Activated naive CD4-positive, alpha-beta T cell treated with anti-CD3 and anti-CD28 coated beads, Interleukin-2, amount 50 U/mL, for 16 hours (primary cell): ENCODE measurements at places on chromosomes 13 and 19.
A peak's percentile ranks its signal among the peaks of the same experiment; 100 is the strongest.

DNA sequence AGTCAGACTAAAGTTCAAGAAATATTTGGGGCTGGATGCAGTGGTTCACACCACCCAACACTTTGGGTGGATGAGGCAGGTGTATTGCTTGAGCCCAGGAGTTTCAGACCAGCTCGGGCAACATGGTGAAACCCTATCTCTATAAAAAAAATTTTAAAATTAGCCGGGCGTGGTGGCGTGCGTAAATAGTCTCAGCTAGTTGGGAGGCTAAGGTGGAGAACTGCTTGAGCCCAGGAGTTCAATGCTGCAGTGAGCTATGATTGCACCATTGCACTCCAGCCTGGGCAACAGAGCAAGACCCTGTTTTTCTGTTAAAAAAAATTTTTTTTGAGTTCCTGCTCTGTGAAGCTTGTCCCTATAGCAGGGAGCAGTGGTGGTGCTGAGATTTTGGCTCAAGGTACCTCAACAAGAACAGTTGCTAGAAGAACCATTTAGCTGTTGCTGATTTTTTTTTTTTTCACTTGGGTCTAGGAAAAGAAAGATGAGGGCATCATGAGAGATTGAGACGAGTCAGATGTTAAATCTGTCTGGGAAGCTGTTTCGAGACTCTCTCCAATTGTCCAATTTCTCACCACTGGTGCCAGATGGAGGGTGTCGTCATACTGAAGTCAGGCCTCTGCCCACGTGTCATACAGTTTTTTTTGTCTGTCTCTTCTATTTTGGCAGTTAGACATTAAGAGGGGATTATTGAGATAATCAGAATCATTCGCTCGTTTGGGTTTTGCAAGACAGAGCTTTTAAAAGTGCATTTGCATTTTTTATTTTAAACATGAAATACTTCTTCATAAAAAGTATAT lies 3.7 kb downstream of the SLC25A42 start:
- no peak for DNase-seq

DNA sequence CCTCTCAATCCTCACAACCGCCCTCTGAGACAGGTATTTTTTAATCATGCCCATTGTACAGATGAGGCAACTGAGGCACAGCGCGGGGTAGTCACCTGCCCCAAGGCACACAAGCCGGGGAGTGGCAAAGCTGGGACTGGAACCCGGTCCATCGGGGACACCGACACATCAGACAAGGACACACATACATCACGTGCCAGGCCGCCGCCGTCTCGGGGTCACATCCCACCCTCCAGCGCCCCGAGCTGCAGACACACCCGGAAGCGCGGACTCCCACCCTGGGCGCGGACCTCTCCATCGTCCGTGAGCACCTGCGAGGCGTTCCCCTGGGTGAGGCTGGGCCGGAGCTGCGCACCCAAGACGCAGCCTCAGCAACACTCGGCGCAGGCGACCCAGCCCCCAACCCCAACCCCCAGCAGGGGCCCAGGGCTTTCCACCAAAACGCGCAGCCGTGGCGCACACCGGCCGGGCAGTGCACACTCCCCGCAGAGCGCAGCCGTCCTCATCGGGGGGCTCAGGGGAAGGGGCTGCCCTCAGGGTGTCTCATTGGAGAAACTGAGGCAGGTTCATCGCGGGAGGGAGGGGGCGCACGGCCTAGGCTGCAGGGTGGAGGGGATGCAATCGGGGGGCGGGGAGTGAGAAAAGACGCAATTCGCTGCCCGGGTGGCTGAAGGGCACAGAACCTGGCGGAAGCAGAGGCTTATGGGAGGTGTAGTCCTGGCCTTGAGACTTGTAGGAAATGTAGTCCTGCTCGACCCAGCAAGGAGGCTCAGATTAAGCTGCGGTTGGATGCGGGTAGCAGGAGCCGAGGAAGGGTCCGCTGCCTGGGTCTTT lies 1.9 kb upstream of the LMTK3 start:
- peak; percentile 78 for DNase-seq

DNA sequence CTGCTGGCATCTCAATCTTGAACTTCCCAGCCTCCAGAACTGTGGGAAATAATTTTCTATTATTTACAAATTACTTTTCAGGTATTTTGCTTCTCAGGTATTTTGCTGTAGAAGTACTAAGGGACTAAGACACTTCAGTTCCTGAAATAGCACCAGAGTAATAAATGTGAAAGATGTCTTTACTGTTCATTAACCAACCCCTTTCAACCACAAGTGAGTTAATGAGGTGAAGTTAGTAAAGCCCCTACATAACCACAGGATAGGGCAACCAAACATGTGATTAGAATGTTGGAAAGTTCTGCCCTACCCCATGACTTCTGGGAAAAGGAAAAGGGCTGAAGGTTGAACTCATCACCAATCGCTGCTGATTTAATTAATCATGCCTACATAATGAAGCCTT lies 2.7 kb upstream of the ZNF345 start:
- DNase-seq: no peak

DNA sequence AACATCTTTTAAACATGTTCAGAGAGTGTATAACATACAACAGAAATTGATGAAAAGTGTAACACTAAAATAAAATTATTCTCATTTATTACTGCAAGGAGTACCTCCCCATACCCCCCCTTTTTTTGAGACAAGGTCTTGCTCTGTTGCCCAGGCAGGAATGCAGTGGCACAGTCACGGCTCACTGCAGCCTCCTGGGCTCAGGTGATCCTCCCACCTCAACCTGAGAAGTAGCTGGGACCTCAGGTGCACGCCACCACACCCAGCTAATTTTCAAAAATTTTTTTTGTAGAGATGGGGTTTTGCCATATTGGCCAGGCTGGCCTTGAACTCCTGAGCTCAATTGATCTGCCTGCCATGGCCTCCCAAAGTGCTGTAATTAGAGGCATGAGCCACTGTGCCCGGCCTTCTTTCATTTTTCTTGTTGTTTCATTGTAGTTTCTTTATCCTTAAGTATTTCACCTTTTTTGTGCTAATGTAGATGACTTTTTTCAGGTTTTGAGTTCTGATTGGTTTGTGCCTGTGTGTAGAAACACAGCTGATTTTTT lies 28.3 kb downstream of the GATAD2A start:
- no peak for DNase-seq

- no peak for DNase-seq
Observed at GRCh38 chr13:29746148-29746677, 104.2 kb downstream of the UBL3 start.

- DNase-seq: no peak
Observed at GRCh38 chr19:2556221-2557092, 80.5 kb downstream of the GADD45B start.

DNA sequence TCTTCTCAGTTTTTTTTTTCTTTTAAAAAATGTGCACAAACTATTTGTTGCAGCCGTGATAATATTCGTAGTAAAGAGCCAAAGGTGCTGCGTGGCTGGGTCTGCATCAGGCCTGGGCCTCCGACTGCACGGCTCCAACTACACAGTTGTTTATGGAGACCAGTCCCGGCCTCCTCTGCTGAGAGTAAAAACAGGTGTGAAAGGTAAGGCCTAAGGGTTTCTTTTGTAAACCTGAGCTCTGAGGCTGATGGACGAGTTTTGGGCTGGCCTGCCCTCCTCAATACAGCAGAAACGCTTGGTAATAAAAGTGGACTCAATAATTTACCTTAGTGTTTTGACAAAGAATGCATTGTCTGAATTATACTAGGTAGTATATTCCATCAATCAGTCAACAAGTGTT lies 3.9 kb downstream of the MBNL2 start:
- DNase-seq: no peak

- DNase-seq: no peak
Observed at GRCh38 chr19:38079926-38080380, 144.1 kb downstream of the DPF1 start.

DNA sequence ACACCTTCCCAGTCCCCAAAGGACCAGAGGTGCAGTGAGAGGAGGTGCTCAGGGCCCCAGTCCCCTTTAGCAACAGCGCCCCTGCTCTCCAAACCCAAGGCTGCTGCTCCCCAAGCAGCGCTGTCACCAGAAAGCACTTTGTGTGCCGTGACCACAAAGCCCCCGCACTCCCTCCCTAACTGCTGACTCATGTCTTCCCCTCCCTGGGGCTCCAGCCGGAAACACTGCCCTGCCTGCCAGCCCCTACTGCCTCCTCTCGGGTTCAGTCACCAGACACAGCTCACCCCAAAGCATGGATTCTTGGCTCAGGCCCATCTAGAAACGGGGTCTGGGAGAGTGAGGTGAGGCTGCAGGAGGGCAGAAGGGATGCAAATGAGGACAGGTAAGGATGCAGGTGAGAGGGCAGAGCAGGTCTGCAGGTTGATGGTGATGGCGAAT lies 4.9 kb upstream of the TNFSF14 start:
- DNase-seq: peak; percentile 90

- no peak for DNase-seq
Observed at GRCh38 chr19:32471095-32471494, 65.5 kb downstream of the DPY19L3 start.

DNA sequence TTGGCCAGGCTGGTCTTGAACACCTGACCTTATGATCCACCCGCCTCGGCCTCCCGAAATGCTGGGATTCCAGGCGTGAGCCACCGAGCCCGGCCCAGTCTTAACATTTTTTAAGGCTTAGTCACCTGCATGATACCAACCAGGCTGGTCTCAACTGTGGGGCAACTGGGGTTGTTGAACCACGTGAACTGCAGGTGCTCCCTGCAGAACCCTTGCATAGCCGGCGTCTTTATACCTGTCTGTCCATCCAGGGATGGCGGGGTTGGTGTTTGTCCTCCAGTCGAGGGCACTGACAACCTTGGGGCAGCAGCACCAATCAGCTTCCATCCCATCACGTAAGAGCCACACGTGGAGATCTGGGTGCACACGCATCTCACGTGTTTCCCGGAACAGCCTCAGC lies 24.8 kb upstream of the LILRA2 start:
- DNase-seq: no peak

DNA sequence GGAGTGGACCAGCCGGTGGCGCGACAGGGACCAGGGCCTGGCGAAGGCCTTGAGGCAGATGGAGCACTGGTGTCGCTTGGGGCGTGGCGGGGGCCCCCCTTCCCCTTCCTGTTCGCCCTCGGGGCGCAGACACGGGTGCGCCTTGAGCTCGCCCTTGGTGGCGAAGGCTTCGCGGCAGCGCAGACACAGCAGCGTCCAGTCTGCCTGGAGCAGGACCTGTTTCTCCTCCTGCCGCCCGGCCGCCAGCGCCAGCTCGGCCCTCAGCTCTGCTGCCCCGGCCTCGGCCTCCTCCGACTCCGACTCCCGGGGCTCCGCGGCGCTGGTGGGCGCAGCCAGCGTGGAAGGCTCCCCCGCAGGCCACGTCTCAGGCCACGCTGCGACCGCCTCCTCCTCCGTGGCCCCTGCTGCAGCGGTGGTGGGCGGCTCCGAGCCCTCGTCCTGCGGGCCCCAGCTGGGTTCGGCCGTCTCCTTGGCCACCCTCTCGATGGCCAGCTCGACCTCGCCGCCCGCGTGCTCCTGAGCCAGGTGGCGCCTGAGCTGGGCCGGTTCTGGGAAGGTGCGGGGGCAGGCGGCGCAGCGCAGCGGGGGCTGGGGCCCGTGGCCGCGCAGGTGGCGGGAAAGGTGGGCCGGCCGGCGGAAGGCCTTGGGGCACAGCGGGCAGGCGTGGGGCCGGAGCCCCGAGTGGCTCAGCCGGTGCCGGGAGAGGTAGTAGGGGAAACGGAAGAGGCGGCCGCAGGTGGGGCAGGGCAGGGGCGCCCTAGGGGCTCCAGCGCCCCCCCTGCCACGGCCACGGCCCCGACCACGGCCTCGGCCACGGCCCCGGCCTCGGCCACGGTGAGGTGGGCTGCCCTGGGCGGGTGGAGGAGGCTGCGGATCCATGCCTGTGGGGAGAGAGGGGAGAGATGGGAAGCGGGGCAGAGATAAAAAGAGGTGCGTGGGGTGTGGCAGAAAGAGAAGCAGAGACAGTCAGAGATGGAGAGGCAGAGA lies 1.6 kb downstream of the ZNF579 start:
- no peak for DNase-seq

DNA sequence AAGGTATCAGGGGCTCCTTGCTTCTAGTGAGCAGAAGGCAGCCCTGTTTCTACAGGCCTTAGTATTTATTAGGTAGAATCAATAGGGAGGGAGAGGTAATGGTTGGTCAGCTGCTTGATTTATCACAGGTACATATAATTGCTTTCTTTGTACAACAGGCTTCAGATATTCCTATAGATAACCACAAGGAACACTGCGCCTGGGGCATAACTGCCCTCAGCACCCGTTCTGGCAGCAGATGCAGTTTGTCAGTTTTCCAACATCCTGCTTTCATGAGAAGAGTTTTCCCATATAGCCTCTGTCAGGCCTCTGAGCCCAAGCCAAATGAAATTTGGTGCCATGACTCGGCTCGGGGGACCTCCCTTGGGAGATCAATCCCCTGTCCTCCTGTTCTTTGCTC lies 12.4 kb upstream of the ZNF486 start:
- DNase-seq: no peak

DNA sequence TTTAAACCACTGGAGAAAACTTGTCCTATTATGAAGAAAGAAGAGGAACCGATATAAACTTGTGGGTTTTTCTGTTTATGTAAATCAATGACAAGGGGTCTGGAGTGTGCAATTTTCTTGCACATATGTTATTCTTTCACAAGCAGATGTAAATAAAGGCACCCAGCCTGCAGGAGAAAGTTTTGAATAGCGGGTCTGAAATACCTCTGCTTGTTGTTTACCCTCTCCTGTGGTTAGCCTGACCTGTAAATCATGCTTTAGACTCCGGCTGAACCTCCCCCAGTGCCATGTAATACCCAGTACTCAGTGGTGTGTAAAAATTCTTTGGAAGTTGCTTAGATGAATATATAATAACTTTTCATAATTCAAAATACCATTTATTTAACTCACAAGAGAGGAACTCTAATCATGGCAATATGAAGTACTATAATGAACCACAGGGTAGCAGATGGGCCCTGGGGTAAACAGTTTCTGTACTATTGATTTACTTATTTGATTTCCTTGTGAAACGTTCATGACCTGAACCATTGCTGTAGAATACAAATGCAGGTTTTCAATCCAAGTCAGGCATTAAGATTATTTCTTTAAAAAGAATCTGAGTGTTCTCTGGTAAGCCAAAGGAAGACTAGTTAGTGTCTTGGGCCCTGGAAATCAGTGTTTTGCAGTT lies 245.1 kb downstream of the LMO7 start:
- DNase-seq: no peak

DNA sequence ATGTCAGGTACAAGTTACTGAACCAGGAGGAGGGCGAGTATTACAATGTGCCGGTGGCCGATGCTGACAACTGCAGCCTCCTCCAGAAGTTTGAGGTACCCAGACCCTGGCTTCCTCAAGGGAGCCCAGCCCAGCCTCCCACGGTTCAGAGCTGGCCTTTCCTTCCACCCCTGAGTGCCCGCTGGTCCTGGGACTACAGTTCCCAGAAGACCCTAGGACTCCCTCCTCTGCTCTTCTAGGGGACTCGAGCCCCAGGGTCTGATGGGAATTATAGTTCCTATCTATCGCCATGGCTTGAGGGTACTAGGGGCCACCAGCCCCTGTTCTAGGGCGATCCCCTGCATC lies 11.0 kb downstream of the PRKCG start:
- no peak for DNase-seq

DNA sequence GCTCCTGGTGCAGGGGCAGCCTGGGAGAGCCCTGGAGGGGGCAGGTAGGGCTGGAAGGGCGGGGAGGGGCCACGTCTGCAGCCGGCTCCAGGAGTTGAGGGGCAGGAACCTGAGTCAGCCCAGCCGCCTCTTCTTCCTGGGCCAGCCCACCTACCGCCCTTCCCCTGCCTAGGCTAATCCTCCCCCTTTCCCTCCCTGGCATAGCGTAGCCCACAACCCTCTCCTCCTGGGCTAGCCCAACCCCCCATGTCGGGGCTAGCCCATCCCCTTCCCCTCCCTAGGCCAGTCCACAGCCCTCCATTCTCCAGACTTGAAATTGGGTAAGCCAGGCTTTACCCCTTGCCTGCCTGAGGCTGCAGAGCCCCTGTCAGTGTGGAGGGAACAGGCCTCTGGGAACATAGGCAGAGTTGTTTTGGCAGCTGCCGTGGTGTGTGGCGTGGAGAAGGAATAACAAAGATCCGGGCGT lies 20.6 kb upstream of the WDR18 start:
- DNase-seq: no peak
